ENCODE measurements at places on chromosomes 4 and X.

DNA sequence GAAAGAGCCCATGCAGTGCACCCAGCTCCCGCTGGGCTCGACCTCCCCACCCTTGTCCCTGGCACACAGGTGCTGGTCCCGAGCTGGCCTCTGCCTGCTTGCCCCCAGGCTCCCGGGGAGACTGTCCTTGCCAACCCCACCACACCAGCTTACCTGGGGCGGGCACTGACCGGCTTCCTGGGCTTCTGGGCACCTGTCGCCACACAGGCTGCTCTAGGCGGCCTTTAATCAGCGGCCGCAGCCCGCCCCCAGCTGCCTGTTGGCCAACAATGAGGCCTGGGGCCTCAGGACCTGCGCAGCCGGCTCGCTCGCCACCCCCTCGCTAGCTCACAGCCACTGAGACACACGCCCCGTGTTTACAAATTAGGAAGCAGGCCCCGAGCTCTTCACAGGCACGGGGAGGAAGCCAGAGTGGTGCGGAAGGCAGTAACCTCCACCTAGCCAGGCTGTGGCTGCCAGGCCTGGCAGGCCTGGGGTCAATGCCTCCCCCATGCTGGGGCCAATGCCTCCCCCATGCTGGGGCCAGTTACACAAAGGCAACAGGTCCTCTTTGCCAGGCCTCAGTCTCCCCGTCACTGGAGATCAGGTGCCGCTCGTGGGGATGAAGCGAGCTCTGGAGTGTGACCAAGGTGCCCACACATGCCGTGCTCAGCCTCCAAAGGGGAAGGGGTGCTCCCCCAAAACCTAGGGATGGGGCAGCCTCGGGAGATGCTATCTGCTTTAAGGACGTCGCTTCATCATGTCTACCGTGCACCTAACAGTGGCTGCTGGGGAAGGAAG is at the start of gene TREX2:
TREX2 (minus strand) TSS at position 201 of the 780 bp plus-strand sequence. CDS start 626 bp downstream, outside the sequence.
- no peak for DNase-seq

GRCh38 chr4:139530833-139531427 is 25.1 kb downstream of the SETD7 start:
- peak; percentile 71 for DNase-seq

DNA sequence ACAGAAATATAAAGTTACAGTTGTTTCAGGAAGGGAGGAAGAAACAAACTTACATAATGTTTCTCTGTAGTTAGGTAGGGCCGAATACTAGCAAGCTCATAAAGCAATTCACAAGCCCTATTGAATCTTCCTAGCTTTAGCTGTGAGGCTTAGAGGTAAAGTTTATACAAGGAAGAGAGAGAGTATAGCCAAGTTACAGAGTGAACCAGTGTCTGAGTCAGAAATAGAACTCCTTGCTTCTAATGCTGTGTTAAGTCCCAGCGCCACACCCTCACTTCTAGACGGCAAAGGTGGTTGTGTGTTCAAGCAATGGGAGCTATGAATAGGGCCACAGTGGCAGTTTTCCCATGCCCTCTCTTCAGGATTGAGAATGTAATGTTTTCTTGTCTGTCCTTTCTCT is 6.1 kb downstream of the LPAR4 start:
- DNase-seq, result no peak

GRCh38 chr4:102994803-102995202 is 24.7 kb downstream of the SLC9B1 start:
- DNase-seq, result no peak

- peak; percentile 3 for DNase-seq
Measured at GRCh38 chrX:121333942-121334341, 286.5 kb downstream of the GLUD2 start.

DNA sequence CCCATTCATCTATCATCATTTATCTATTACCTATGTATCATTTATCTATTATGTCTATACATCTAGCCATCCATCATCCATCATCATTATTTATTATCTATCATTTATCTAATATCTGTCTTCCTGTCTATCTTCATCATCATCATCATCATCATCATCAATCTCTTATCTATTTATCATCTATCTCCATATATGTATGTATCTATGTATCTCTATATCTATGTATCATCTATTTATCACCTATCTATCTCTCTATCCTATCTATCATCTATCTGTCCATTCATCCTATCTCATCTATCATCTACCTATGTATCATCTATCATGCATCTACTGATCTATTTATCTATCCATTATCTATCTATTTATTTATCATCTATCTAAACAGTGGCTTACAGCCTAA is 3.8 kb upstream of the GYG2 start:
- no peak for DNase-seq

- peak; percentile 71 for DNase-seq
Measured at GRCh38 chrX:51336584-51336983, 4.0 kb downstream of the NUDT10 start.

DNA sequence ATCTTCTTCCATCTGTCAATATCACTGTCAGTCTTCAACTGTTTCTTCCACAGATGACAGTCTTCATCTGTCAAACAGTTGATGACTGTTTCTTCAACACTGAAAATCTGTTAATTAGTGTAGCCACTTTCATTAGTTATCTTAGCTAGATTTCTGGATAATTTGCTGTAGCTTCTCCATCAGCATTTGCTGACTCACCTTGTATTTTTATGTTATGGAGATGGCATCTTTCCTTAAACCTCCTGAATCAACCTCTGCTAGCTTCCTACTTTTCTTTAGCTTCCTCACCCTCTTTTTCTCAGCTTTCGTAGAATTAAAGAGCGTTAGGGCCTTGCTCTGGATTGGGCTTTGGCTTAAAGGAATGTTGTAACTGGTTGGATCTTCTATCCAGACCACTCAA is 25.1 kb downstream of the USP53 start:
- no peak for DNase-seq

- DNase-seq, result no peak
Measured at GRCh38 chrX:107713543-107714205, 61.9 kb downstream of the TSC22D3 start.

GRCh38 chrX:45329217-45329616 is 128.5 kb upstream of the DIPK2B start:
- DNase-seq, result no peak

DNA sequence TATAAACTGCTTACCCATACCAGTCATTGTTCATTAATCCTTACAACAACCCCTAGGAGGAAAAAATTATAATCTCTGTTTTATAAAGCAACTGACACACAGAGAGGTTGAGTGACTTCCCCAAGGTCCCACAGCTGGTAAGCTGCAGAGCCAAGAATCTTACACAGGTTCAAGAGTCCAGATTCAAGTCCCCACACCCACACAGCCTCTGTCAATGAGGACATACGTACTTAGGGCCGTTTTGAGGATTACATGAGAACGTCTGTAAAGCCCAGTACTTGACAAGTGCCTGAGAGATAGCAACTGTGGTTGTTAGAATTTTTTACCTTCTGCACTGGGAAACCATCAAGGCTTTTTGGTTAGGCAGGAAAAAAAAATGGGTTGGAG is 556 bp upstream of the SLC25A43 start:
- DNase-seq, result no peak

DNA sequence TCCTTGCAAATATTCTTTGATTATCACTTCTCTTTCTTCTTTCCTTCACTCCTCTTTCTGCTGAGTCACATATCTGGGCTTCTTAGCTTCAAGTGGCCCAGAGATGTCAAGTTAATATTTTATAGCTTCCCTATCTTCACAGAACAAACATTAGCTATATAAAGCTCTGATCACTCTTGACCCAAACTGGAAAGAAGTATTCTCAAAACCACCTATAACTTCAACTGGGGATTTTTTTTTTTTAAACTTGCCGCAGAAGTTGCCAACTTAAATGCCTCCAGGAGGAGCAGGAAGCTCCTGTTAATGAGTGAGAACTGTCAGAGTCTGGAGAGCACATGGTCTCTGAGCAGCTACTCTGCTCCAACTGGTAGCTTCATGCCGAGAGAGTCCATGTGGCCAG is 233.3 kb upstream of the EDNRA start:
- DNase-seq, result no peak

- DNase-seq, result no peak
Measured at GRCh38 chr4:169099771-169100180, 89.7 kb upstream of the CBR4 start.

DNA sequence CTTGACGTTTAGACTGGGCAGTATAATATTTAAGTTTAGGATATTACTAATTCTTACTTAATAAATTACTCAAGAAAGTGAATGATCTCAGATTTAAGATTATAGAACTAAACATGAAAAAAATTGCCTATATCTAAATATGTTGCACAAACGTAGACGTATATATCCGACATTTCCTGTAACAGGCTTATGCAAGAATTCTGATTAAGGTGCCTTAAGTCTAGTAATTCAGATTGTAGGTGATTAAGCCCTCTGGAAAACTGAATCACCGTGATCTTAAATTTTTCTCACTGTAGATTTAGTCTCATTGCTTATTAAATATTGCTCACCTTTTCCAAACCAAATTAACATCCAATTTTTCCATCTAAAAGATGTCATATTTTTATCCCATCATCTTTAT is 24.0 kb downstream of the ATXN3L start:
- DNase-seq, result no peak

DNA sequence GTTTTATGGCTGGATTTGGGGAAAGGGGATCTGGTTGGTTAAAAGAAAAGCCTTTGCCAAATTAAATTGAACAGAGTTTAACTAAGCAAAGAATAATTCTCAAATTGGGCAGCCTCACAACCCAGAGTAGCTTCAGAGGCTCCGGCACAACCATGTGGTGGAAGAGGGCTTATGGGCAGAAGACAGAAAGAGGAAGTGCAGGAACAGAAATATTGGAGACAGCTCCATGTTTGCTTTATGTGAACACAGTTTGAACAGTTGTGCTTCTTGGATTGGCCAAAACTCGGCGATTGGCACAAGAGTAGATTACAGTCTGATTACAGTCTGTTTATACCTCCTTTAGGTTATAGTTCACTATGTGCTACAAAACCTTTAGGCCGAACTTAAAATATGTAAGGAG is 562.7 kb downstream of the TRIML1 start:
- no peak for DNase-seq

Measured in neural progenitor cell (in vitro differentiated cells).